ENCODE measurements at places on chromosomes 7 and 10.

GRCh38 chr10:120372917-120373316, 84.1 kb upstream of the PLPP4 start:
- DNase-seq: no peak

DNA sequence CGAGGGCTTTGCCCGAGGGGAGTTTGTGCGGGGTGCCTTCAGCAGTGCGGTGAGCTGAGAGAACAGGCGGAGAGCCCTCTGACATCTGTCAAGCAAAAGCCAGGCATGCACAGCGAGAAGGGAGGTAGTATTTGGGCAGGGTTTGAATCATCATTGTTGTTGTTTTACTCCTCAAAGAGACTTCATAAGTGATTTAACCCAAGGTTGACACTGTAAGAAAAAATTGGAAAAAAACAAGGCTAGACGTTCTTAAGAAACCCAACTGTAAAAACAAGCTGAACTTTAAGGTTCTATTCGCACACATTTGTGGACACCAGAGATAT, 1.3 kb downstream of the ADAM22 start:
- no peak for DNase-seq

DNA sequence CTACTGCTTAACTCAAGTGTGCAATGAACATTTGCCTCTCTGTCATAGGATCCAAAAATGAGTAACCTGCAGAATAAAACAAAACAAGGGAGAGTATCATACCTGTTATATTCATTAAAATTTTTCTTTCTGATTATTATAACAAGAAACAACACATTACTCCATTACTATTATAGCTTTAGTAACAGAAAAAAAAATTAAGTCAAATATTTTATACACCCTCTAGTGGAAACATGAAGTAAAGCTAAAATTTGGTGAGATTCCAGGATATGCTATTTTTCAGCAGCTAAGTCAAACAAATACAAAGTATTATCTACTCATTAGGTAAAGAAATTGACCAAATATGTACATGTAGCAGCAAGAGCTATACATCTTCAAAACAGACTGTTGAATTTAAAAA, 56.3 kb downstream of the PDZD8 start:
- no peak for DNase-seq

GRCh38 chr7:135186261-135186540, 15.7 kb upstream of the CYREN start:
- no peak for DNase-seq

DNA sequence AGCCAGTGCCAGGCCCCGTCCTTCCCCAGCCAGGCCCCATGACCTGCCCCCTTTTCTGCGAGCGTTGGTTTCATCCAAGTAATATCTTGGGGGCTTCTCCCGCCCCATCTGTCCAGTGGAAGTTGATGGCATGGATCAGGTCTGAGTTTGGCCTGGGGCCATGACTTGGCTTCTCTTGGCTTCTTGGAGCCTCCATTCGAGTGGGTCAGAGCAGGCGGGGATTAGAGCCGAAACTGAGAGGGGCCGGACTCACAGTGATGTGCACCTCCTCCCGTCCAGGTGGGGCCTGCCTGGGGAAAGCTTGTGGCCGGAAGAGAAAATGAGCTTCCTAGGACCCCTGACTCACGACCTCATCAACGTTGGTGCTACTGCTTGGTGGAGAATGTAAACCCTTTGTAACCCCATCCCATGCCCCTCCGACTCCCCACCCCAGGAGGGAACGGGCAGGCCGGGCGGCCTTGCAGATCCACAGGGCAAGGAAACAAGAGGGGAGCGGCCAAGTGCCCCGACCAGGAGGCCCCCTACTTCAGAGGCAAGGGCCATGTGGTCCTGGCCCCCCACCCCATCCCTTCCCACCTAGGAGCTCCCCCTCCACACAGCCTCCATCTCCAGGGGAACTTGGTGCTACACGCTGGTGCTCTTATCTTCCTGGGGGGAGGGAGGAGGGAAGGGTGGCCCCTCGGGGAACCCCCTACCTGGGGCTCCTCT, 15.1 kb upstream of the LIMK1 start:
- no peak for DNase-seq

DNA sequence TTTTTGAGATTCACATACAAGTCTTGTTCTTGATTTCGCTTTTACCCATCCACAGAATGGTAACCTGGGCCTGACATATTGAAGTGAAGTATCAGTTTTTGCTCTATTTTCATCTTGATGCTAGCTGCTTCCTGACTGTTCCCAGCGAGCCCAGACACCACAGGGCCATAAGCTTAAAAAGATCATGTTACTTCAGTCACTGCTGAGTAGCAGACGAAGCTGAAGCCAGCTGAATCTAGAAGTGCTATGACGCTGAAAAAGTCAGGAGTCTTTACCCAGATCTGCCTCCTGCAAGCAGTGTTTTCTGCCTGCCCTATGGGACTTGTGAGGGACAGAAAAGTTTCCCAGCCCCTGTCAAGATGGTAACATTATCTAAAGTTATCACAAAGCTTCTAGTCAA, 2.7 kb upstream of the PRXL2A start:
- no peak for DNase-seq

DNA sequence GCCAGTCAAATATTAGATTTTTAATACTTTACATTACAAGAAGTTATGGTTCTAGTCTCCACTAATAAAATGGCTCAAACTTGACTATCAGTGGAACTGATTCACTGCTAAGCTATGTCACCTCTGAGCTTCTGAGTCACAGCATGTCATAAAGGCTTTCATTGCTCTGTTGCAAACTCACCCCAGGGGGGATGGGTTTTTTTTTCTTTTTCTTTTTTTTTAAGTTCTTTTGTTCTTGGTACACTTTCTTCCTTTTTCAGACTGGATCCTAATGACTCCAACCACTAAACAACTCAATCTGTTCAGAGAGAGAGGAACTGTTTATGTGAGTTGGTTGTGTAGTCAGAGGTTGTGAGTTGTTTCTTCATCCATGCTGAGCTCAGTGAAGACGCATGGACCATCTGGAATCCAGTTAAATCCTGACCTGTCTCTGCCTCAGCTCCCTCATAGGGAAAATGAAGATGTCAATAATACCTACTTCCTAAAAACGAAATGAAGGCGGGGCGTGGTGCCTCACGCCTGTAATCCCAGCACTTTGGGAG, 11.0 kb downstream of the MYOF start:
- DNase-seq: no peak

- DNase-seq: no peak
Observed at GRCh38 chr7:112723416-112723815, 66.8 kb downstream of the TMEM168 start.

DNA sequence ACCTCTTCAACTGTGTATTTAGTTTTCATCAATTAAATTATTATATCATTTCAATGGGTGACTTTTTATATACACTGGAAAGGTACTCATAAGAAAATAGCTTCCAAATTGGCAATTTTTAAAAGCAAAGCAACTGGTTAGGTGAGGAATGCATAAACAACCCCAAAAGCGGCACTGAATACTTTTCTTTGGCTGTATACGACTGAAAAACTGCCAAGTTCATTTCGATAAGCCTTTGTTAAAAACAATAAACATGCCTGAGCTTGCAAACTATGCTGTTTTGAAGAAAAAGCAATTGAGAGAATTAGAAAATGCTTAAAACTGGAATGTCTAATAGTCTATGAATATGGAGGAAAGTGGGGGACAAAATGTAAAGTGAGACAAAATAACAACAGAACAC, 2.9 kb downstream of the SLC16A12 start:
- no peak for DNase-seq

GRCh38 chr7:39824456-39825200, 125.4 kb upstream of the CDK13 start:
- DNase-seq: no peak

- DNase-seq: no peak
Observed at GRCh38 chr7:50626286-50626685, 61.1 kb upstream of the DDC start.

GRCh38 chr7:150313367-150313809, 9.8 kb upstream of the LRRC61 start:
- no peak for DNase-seq

DNA sequence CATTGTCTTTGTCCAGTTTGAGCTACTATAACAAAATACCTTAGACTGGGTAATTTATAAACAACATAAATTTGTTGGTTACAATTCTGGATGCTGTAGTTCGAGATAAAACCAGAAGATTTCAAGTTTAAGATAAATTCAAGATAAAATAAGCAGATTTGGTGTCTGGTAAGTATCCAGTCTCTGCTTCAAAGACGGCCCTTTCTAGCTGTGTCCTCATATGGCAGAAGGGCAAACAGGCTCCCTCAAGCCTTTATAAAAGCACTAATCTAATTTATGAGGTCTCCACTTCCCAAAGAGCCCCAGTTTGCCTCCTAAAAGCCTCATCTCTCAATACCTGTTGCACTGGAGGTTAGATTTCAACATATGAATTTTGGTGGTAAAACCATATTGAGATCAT, 31.1 kb upstream of the SGCE start:
- no peak for DNase-seq

- no peak for DNase-seq
Observed at GRCh38 chr7:122311050-122311700, 6.6 kb upstream of the FEZF1 start.

DNA sequence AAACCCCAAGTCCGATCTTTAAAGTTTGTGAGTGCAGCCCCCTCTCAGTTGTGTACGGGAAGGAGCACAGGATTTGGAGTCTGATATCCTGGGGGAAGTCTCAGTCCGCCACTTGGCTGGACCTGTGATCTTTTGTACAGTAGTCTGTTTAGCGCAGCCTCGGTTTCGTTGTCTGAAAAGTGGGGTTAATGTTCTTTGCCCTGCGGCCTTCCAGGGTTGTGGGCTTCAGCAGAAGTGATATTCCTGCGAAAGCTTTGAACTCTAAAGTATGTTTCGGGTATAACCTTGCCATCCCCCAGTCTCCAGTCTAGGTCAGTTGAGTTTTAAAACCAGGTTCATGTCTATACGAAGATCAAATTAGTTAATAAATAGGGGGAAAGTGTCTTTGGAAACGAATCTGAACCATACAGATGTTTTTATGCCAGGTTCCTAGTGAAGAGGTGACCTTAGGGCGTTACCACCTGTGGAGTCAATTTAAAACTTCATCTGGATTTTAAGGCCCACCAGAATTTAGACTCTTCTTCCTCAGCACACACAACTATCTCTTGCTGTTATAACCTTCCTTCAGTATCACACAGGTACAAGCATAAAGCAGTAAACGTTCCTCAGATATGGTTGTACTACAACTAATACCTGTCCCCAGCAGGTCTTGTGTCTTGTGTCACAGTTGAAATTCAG, 904 bp downstream of the R3HCC1L start:
- DNase-seq: no peak

DNA sequence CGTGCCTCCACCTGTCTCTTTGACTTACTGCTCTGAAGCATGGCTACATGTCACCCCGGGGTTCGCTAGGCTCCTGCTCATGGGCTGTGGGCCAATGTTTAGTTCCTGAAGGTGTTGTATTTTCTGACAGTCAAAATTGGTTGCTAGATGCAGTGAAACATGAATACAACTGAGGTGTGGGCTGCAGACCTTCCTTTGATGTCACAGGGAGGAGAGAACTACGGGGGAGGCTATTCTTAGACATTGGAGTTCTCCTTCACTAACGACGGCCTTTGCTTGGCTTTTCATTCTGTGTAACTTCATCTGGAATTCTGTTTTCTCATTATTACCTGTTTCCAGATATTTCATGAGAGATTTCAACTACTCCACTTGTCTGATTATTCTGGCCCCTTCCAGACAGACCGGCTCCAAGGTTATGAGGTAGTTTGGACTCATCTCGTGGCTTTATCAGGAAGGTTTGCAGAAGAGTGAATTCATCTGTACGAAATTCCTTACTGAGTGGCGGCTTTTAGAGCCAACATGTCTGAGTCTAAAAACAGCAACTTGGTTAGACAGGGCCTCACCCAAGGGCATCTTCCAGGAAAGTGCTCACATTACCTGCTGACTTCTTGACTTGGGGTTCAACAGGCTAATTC, 774.7 kb downstream of the SUGCT start:
- no peak for DNase-seq

- no peak for DNase-seq
Observed at GRCh38 chr10:87816898-87817608, 973 bp downstream of the ATAD1 start.

DNA sequence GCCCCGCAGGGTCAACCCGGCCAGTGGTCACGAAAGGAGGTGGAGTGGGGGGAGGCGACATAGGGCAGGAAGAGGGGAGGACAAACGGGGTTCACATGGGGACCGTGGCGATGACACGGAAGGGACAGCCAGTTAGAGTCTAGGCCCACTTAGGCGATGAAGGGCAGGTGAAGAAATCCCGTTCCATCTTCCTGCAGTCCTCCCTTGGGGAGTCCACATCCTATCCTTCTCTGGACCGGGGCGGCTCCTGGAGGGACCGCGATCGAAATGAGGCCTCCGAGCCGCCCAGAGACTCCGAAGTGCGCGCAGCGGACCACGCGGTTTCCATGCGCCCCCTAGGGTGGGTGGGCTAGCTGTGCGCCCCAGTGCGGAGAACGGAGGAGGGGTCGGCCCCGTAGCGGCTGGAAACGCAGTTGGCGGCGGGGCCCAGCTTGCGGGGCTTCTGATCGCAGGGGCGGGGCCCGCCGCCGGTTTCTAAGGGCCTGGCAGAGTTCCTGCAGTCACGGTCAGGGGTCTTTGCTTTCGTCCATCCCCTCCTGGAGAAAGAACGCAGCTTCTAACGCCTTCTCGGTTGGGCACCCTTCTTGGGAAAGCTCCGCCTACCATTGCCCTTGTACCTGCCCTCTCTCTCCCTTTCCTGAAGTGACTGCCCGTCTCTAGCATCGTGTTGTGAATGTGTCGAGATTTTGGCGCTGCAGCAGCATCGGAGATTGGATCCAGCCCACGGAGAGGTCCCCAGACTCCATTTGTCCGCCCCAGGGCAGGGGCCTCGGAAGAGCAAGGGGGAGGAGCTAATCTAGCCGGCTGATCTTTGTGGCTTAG, 17.9 kb upstream of the TMEM225B start:
- peak; percentile 36 for DNase-seq

- DNase-seq: no peak
Observed at GRCh38 chr10:38118072-38118807, 24.1 kb downstream of the ZNF37A start.

DNA sequence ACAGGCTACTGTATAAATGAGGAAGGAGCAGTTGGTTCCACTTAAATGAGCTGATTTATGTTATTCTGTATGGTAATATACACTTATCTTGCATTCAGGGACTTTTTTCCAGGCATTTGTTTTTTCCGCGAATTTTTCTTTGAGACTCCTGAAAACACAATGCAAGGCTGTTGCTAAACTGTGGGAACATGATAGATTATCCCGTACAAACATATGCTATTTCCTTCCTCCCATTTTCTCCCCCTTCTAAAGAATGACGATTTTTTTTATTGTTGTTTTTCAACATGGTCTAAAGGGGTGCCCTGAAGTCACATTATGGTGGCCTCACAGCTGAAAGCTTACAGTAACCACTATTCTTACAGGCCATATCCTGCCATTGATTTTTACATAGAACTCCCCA, 523.9 kb upstream of the NRP1 start:
- DNase-seq: no peak

DNA sequence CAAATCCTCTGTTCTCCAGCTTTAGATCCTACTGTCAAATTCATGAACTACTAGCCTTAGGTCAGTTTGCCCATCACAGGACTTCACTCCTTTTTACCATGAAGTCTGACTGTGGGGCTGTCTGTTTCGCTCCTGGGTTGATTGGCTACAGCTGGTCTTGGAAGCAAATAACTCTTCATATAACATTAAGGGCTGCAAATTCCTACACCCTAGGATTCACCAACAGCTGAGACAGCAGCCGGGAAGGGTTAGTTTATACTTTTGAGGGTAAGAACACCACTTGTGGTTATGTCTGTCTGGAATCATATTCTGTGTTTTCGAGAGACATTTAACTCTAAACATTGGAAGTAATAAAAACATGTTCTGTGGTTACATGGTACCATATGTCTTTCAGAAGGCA, 55.9 kb upstream of the KIAA1217 start:
- no peak for DNase-seq

GRCh38 chr7:17016402-17017010, 134.7 kb upstream of the AGR3 start:
- no peak for DNase-seq

GRCh38 chr7:2913760-2914387, 69.8 kb upstream of the GNA12 start:
- no peak for DNase-seq

Data from heart left ventricle (tissue), 16 donors.